ENCODE measurements at places on chromosomes 3 and 15. TPM values are rescaled to one million over a fixed set of nuclear protein-coding genes. Genes with fewer than 3 reads are reported as not detected.
A peak's percentile ranks its signal among the peaks of the same experiment; 100 is the strongest.

DNA sequence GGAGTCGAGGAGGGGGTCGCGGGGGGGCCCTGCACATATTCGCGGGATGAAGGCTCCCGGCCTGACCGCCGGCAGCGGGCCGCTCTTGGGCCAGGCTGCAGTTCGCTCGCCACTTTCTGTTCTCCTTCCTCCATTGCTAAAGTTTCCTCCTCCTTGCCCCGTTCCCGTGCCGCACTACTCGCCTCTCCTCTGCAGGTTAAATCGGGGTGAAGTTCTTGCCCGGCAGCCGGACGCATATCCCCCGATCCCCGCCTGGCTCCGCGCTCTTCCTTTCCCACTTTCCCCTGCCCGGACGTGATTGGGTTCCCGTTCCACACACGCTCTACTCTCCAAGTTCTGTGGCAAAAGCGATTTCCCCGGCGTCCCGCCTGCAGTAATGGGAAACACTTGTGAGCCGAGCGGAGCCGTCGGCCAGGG is 556 bp downstream of the CRYBG3 start:
- peaks cover 6% of the 10 kb centered on the region for H3K4me1 ChIP-seq
- peak overlapping the region; percentile 99 for H3K4me3 ChIP-seq
- H3K36me3 ChIP-seq: no peaks in the 10 kb centered on the region
- peak; percentile 20 for DNase-seq
- peaks cover 58% of the 10 kb centered on the region for H3K27me3 ChIP-seq

DNA sequence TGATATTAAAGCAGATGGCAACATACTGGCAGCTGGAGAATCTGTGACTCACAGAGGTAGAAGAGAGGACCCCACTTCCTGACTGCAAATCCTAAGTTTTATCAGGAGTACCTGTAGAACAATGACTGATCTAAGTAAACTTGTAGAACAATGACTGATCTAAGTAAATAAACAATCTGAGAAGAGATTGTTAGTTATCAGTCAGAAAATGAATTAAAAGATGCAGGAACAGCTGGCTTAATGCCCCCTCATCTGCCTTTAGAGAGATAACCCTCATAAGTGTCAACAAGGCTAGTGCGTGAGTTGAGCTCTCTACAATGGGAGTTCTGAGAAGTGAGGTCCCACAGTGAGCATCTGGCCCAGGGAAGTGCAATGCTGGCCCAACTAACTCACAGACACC is 14.6 kb downstream of the ACAD11 start:
- no peak for DNase-seq
- no peak overlapping the region for H3K4me3 ChIP-seq
- peaks cover 11% of the 10 kb centered on the region for H3K4me1 ChIP-seq
- H3K27ac ChIP-seq: no peak overlapping the region
- no peaks in the 10 kb centered on the region for H3K27me3 ChIP-seq

DNA sequence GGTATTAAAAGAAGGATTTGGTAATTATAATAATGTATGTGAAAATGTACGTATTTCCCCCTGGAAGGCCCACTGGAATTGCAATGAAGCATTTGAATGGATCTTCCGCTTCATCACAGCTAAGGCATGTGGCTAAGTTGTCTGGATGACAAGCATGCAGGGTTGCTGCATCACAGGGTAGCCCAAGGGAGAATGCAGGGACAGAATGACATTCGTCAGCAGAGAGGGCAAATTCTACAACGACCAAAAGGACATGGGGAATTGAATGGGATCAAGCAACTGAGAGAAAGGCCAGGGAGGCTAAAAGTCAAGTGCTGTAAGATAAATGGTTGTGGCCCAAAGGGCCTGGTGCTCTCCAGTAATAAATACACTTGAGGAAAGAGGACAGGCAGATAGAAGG is 95.4 kb downstream of the ISL2 start:
- no peaks in the 10 kb centered on the region for H3K27me3 ChIP-seq
- H3K4me3 ChIP-seq: no peak overlapping the region
- no peak overlapping the region for H3K27ac ChIP-seq
- peaks cover 26% of the 10 kb centered on the region for H3K36me3 ChIP-seq

Gene INKA1
- not detected for total RNA-seq

DNA sequence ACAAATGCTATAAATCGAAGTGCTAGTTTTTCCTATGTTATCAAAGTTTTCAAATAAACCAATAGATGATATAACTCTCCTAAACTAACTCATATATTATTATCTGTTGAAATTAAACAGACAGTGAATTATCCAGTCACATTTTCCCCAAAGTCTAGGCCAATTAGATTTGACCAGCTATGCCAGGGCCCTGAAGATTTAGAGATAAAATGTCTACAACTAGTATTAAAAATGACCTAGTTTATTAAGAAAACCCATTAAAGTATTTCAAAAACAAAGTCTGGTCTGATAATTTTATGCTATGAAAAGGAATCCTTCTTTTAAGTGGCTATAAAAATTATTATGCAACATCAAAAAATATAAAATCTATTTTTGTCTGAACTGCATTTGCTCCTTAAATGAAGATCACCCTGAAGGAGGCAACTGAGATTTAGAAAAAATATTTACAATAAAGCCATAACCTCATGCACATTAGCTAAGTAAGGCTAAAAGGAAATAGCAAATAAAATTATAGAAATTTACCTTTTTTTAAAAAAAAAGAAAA is 83.4 kb upstream of the MEX3B start:
- H3K4me1 ChIP-seq: peaks cover 5% of the 10 kb centered on the region
- DNase-seq: no peak
- H3K27me3 ChIP-seq: no peaks in the 10 kb centered on the region
- no peak overlapping the region for H3K4me3 ChIP-seq

- no peak overlapping the region for H3K4me3 ChIP-seq
- no peak overlapping the region for H3K27ac ChIP-seq
- DNase-seq: no peak
- H3K27me3 ChIP-seq: peaks cover 2% of the 10 kb centered on the region
- no peaks in the 10 kb centered on the region for H3K36me3 ChIP-seq
Observed at GRCh38 chr15:78050441-78050809, 27.1 kb downstream of the TBC1D2B start.

Gene HIGD1A
- total RNA-seq: 92.3 TPM

DNA sequence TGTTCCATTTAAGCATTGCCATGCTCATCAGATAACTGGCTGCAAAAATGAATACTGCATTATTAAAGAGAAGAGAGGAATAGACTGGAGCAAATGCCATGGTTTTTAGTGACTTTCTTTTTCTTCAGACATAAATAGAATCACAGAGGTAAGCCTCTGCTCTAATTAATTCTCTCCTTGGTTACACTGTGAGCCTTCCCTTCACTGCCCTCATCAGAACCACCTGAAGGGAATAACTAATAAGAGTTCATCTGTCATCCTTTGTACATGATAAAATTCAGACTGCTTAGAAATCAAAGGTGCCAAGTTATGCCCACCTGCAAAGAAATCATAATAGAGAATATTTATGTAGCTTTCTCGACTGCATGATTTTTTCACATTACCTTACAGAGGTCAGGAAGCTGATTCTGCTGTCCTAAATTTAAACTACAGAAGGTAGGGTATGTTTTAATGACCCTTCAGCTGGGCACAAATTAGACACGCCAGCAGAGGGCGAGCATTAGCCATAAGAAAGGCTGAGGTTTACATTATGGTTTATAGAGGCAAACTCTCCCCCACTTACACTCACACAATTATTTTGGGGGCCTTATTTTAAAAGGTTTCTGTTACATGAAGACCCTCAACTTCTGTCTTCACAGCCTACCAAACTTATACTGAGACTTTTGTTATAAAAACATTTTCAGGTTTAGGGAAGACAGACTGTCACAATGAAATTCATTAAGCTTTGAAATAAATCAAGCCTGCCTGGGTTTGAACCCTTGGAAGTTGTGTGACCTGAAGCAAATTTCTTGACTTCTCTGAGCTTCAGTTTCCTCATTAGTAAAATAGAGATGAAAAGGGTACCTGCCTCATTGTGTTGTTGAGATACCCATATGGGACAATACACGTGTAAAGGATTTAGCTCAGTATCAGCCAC is 15.3 kb upstream of the UNC13C start:
- H3K27me3 ChIP-seq: no peaks in the 10 kb centered on the region
- peaks cover 2% of the 10 kb centered on the region for H3K36me3 ChIP-seq
- no peak overlapping the region for H3K4me3 ChIP-seq
- peak; percentile 10 for DNase-seq
- H3K4me1 ChIP-seq: peaks cover 11% of the 10 kb centered on the region

DNA sequence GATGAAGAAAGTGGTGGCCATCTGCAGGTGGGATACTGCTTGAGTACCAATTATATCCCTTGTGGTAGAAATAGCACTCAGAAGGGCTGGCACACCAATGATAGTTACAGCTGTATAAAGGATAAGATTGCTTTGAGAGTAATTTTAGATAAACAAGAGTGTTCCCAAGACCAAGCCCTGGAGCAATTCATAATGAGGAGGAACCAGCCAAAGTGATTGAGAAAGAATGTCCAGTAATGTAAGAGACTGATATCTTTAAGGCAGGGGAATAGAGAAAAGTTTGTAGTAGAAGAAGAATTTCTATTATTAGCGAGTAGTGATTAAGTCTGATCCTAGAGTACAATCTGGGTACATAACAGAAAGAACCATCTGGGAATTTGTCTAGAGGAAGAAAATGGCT is 945.1 kb downstream of the OTOL1 start:
- H3K4me3 ChIP-seq: no peak overlapping the region
- H3K27ac ChIP-seq: no peak overlapping the region
- H3K27me3 ChIP-seq: no peaks in the 10 kb centered on the region
- no peaks in the 10 kb centered on the region for H3K36me3 ChIP-seq
- no peaks in the 10 kb centered on the region for H3K4me1 ChIP-seq

Gene CNTN3
- total RNA-seq: 12.7 TPM

DNA sequence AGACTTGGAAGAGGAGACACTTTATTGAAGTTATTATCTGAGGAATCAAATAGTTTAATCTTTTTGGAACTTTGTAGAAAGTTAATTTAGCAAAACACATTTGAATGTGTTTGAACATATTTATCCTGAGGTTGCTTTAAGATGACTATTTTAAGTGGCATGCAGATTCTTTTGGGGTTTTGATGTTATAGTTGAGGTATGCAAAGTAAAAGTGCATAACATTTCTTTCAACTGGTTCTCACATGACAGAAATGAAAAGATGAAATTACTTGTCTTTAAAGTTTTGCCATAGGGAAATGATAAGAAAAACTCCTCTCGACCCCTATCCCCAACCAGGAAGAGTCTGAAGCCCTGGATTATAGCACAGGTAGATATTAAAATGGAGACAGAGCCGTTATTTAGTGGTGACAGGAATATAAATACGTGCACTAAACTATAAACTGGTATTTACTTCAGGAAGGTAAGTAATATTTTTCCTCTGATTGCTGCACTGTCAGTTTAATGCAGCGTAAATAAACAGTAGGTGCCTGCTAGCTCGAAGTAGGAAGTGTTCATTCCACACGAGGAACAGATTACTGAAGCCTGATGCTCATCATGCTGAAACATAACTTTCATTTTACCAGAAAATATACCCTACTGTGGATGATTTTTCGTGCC is 15.1 kb upstream of the SATB1 start:
- no peak overlapping the region for H3K27ac ChIP-seq
- H3K4me3 ChIP-seq: no peak overlapping the region
- H3K36me3 ChIP-seq: no peaks in the 10 kb centered on the region
- peaks cover 45% of the 10 kb centered on the region for H3K27me3 ChIP-seq
- DNase-seq: no peak

- DNase-seq: no peak
- H3K4me1 ChIP-seq: peaks cover 3% of the 10 kb centered on the region
- no peak overlapping the region for H3K27ac ChIP-seq
- H3K4me3 ChIP-seq: no peak overlapping the region
- peaks cover 24% of the 10 kb centered on the region for H3K27me3 ChIP-seq
- H3K36me3 ChIP-seq: no peaks in the 10 kb centered on the region
Observed at GRCh38 chr15:45089712-45090373, 24.1 kb downstream of the DUOX2 start.

DNA sequence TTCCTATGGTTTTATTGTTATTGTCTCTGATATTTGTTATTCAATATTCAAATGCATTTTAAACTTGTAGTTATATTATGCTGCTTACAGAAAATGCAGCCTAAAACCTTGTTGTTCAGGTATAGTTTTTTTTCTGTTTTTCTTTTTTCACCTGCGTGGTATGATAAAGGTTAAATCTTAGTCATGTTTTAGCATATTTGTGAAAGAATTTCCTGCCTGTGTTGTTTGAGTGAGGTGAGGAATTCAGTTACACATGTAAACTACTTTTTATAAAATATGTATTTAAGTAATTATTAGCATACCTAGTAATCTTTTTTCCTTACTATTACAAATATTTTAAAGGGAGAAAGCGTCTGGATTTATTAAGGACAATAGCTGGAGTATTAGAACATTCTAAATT is 90.0 kb upstream of the NAALADL2 start:
- DNase-seq: no peak
- no peak overlapping the region for H3K27ac ChIP-seq
- H3K36me3 ChIP-seq: no peaks in the 10 kb centered on the region
- no peaks in the 10 kb centered on the region for H3K4me1 ChIP-seq

Gene CFAP44
- 16.4 TPM for total RNA-seq

DNA sequence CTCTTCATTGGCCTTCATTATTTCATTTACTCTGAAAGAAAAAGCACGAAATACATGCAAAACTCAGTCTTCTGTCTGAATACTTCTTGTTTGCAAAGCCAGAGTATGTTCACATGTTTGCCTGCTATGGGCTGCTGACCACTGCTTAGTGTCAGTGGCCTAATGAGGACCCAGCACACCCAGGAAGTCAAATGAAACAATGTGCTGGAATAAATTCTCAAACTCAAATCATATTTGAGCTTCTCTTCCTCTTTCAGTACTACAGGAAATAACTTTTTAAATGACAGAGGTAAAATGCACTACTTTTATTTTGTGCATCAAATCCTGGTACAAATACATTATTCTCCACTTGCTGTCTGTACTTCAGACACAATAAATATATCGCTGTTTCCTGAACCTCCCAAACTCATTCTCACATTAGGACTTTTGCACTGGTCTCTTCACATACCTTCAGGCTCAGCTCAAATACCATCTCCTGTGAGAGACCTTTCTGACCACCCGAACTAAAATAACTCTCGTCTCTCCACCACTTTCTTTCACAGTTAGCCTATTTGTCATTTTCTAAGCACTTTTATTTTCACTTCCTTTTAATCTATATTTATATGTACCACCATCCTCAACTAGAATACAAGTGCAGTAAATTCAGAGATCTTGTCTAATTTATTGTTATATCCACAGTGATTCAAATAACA is 176.8 kb downstream of the TUSC7 start:
- DNase-seq: no peak
- H3K27ac ChIP-seq: no peak overlapping the region
- H3K36me3 ChIP-seq: no peaks in the 10 kb centered on the region
- H3K4me1 ChIP-seq: no peaks in the 10 kb centered on the region

Gene HTR3E
- total RNA-seq: not detected

Gene CSTA
- not detected for total RNA-seq
